Body of pancreas (tissue), 4 donors: ENCODE measurements at places on chromosomes 2 and 18.

DNA sequence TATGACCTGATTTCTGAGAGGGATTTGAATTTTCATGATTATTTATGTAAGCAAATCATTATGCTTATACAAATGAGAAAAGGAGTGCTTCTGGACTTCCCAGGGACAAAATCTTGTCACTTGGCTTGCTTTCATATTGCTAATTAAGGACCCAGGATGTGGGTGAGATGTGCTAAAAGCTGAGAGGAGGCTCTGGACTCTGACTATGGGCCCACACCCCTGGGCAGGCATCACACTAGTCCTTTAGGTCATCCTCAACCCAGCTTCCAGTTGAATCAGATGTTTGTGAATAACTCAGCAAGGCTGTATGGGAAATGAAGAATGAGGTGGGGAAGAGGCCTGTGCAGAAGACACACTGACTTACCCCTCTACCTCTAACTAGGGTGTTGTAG, 11.9 kb downstream of the IL1B start:
- no peak for DNase-seq

- DNase-seq, result no peak
Measured at GRCh38 chr2:207632575-207633493, 7.6 kb upstream of the METTL21A start.

DNA sequence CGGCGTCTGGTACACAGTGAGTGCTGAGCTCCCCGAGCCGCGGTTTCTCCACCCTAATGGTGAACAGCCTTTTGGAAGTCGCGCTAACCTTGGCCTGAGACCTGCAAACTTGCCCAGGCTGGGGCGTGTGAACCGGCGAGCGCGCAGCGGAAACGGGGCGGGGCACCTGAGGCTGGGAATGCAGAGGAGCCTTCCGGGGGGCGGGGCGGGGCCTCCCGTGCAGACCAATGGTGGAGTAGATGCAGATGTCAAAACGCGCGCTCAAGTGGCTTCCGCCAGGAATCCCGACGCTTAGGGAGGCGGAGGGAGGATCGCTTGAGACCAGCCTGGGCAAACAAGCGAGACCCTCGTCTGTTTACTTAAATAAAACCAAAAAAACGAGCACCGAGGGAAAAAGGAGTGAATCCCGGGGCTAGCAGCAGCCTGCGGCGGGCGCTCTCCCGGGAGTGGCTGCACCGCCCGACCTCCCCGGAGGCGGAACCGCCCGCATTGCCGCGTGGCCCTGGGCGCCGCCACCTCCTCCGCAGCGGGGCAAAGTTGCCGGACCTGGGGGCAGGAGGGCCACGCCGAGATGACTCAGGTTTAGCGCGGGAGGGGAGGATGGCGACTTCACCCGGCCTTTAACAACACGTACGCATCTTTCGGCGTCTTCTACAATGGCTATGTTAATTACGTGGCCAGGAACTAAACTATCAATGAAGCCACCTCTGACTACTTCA, 2.2 kb upstream of the RRM2 start:
- peak; percentile 98 for DNase-seq

DNA sequence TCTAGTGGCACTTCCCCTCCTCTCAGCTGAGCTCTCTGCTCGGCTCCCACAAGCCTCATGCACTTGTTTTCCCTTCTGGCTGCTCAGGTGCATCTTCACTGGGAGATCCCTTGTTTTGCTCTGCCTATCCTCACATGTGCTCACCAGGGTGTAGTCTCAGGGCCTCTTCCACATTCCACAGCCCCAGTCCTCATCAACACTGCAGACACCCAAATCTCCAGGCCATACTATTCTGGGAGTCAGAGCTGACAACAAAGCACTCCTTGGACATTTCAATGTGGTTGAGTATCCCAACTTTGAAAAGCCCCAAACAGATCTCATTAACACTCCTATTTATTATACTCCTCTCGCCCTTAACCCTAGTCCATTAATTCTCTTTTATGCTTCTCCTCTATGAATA, 71.3 kb downstream of the CCDC93 start:
- no peak for DNase-seq

DNA sequence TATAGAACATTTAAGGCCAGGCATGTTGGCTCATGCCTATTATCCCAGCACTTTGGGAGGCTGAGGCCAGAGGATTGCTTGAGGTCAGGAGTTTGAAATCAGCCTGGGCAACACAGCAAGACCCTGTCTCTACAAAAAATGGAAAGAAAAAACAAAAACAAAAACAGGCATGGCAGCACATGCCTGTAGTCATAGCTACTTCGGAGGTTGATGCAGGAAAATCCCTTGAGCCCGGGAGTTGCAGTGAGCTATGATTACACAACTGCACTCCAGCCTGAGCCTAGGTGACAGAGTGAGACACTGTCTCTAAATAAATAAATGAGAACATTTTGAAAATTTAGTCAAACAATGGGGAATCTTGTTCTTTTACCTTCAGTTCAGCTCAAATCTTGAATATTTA, 12.1 kb upstream of the YES1 start:
- no peak for DNase-seq
